ENCODE measurements at places on chromosomes 7 and 10.

DNA sequence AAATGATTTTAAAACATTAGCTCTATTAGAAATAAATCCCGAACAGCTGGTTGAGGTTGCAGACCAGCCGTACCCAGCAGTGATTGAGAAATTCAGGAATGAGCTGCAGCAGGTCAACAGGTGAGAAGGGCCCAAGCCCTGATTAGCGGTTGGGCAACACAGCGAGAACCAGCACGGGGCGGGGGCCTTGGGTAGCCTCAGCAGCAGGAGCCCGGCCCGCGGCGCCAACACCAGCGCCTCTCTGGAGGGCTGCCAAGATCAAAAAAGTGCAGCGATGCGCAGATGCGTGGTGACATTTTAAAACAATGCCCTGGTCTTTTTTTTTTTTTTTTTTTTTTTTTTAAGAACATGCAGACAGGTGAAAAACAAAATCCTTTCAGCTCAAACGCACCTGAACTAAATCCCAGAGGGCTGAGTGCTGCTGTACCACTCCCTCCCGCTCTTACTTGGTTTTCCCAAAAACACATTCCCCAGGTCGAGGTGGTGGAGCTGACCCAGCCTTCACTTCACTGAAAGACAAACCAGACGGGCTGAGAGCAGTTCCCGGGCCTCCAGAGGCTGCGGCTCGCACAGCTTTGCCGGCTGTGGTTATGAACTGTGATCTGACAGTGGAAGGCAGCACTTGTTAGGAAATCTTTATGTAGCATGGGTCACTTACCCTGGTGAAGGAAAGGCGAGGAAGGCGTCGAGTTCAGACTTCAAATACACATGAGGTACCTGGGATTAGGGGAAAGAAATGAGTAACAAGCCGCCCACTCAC, 579.4 kb downstream of the SDK1 start:
- no peak for DNase-seq

DNA sequence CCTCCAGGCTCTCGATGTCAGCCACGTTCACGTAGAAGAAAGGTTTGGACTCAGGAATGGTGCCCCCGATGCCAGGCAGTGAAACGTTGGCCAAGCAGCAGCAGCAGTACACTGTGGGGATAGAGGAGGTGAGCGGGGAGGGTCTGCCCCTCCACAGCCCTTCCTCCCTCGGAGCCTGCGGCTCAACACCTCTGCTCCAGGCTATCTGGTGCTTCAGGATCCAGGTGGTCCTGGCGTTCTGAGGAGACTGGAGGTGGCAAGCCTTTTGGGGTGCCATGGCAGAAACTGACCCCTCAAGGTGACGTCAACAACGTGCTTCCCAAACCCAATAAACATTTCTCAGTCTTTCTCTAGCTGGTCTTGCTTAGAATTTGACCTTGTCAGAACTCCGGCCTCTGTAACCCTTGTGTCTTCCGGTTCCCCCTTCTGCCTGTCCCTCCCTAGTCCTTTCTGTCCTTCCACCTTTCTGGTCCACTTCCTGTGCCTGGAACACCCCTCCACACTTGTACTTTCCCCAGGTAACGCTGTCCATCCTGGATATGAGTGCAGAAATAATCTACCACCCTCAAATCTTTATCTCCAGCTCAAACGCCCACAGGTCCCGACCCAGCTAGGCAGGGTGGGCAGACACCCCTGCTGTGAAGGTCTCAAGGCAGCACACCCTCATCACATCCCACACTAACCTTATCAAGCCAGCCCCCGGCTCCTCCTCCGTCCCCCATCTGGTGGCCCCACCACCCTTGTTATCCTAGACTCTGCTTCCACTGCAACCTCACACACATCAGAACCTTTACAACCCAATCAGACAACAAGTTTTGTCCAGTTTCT, 36.5 kb downstream of the DENND11 start:
- DNase-seq: no peak

- no peak for DNase-seq
Observed at GRCh38 chr7:100561491-100562194, 12.1 kb downstream of the SAP25 start.

- no peak for DNase-seq
Observed at GRCh38 chr10:52965938-52966401, 193.4 kb upstream of the MBL2 start.

Measured in pons (tissue), 1 donor.